KBM-7 (cell line): ENCODE measurements at places on chromosomes 5 and 9.

DNA sequence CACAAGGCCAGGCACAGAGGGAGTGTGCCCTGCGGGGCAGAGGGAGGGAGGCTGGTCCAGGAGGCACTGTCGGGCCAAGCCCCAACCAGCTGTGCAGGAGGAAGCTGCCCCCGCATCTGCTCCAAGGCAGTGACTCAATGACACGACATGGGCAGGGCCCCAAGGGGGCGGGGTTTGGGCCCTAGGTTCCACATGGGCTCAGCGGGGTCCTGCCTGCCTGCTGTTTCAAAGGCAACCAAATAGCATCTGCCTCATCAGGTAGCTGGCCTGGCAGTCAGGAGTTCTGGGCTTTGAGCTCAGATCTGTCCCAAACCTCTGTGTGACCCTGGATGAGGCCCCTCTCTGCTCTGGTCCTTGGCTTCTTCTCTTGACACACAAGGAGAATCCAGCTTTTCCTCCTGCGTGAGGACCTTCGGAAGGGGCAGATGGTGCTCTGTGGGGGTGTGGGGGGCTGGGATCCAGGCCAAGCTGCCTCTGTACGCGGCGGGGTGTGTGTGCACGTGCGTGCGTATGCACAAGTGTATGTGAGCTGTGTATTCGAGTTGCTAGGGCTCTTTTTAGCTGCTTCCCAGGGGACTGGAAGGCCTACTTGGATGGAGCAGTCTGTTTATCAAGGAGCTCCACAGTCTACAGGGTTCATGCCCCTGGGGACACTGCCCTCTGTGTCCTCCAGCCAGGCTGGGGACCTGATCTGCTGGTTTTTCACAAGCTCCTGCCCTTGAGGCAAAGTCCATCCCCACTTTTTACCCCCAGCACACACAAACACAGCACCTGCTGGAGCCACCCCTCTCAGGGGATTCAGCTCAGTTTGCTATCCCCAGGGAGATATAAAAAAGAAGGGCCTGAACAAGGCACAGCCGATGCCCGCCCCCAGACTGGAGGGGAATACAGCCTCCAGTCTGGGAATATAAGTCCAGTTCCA, 138.9 kb downstream of the RGS3 start:
- DNase-seq: peak; percentile 84

DNA sequence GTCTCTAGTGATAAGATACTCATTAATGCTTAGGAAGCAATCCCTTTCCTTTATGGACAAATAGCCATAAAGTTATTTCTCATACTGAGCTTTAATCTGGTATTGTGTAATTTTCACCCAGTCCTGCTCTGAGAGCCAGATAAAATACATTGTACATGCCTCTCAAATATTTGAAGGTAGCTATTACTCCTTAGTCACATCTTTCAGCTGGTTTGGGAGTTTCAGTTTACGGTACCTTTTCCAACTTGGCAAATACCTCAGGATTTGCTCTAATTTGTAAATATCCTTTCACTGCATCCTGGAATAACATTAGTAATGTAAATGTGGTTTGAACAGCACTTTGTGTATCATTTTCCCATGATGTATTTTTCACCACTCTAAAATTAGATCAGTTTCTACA, 47.4 kb downstream of the ABHD17B start:
- DNase-seq: no peak

- no peak for DNase-seq
Observed at GRCh38 chr5:180136630-180137381, 65.2 kb upstream of the RNF130 start.

GRCh38 chr5:65800775-65801174, 78.8 kb downstream of the NLN start:
- DNase-seq: no peak
